ENCODE measurements at places on chromosomes 12 and 14.

DNA sequence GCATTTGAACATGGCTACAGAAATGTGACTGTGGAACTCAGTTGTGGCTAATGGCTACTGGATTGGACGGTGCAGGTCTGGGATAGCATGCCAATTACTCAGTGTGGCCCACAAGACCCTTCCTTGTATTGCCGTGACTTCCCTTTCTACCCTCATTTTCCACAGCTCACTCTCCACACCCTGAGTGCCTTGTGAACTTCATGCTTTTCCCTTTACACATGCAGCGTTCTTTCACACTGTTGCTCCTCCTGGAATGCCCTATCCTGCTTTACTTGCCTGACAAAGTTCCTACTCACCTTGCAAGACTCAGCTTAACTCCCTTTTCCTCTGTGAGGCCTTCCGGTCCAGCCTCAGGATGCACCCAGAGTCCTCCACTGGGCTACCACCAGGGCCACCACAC lies 46.8 kb upstream of the MAX start:
- DNase-seq = no peak

DNA sequence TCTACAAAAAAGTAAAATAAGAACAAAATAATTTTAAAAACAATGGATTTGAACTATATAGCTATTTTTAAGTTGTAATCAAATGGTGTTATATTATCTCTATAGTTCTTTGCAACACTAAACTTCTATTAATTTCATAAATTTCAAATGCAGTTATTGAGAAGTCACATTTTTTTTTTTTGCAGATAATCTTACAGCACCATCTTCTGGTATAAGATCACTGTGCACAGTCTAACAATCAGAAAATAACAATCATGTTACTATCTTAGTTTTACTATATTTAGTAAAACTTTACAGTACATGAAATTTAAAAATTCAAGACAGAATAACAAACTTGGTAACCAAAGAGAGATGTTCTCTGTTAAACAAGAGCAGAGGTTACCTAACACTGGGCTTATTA lies 40.6 kb downstream of the GXYLT1 start:
- DNase-seq = no peak

GRCh38 chr12:50074936-50075807 lies 10.0 kb upstream of the SMARCD1 start:
- peak; percentile 81 for DNase-seq

GRCh38 chr14:93582516-93582915 lies 151.8 kb downstream of the UNC79 start:
- DNase-seq = no peak

GRCh38 chr14:69428289-69428998 lies 30.0 kb downstream of the SLC39A9 start:
- no peak for DNase-seq

GRCh38 chr12:21984375-21984774 lies 43.1 kb upstream of the ABCC9 start:
- DNase-seq = no peak

DNA sequence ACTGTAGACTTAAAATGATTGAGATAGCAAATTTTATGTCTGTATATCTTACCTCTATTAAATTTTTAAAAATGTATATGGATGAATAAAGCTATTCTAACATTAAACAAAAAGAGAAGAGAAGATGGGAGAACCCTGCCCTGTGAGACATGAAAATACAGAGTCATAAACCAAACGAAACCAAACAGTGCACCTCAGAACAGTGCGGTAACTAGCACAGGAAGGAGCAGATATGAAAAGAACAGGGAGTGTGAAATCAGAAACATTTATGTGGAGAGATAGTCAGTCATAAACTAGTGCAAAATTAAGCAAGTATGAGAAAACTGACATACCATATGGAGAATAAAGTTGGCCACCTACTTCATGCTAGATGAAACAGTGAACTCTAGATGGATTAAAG lies 135.1 kb downstream of the ERC1 start:
- no peak for DNase-seq

DNA sequence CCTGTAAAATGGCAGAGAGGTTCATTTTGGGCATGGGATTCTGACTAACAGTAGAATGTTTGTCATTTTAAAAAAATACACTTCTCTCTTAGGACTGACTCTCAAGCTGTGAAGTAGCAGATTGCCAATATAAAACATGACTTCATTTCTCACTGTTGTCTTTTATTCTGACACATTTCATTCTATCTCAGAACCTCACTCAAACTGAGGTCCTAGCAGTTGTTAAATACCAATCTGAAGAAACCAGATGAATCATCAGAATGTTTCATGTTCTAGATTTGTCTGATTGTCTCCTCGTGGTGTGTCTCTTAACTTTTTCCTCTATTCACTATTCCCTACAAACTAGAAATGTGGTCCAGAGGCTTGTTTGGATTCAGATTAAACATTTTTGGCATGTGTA lies 276.5 kb upstream of the NPAS3 start:
- no peak for DNase-seq

GRCh38 chr12:91618281-91618680 lies 435.7 kb upstream of the DCN start:
- no peak for DNase-seq

GRCh38 chr12:85029456-85029855 lies 6.6 kb downstream of the TSPAN19 start:
- no peak for DNase-seq

DNA sequence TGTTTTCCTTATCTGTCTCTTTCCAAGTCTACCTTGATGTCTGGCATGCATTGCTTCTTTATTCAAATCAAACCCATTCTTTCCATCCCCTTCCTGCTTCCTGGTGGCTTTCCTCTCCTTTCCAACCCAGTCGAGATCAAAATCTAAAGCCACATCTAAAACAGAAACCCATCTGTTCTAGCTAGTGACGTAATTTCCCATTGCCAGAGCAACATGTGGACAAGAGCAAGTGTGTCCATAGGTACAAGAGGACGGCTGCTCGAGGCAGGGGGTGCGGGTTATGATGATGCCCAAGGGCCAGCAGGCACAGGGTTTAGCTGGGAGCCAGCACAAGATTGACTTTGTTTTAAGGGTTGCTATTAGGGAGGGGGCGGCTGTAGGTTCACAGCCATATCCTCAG lies 7.0 kb downstream of the KRT80 start:
- no peak for DNase-seq

DNA sequence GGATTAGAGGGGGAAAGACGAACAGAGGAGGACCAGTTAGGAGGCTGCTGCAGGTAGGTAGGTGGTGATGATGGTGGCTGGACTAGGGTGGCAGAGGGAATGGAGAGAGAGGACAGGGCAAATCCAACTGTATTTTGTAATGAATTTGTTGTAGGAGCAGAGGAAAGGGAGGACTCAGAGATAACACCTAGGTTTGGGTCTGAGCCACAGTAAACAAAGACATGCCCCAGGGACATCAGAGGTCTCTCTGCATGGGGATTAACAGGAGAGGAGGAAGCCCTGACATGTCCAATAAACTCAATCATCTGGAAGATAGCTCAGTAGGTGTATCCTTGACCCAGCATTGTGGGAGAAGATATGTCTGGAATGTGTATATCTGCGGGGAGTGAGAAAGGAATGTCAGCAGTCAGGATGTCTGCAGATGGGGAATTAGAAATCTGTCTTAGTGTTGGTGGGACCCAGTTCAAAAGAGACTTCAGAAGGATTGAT lies 4.7 kb upstream of the SLC48A1 start:
- no peak for DNase-seq

- no peak for DNase-seq
Observed at GRCh38 chr14:99382781-99383471, 97.7 kb downstream of the SETD3 start.

- no peak for DNase-seq
Observed at GRCh38 chr14:101849640-101850039, 88.1 kb downstream of the PPP2R5C start.

GRCh38 chr12:13588574-13588973 lies 392.0 kb downstream of the EMP1 start:
- DNase-seq = no peak

DNA sequence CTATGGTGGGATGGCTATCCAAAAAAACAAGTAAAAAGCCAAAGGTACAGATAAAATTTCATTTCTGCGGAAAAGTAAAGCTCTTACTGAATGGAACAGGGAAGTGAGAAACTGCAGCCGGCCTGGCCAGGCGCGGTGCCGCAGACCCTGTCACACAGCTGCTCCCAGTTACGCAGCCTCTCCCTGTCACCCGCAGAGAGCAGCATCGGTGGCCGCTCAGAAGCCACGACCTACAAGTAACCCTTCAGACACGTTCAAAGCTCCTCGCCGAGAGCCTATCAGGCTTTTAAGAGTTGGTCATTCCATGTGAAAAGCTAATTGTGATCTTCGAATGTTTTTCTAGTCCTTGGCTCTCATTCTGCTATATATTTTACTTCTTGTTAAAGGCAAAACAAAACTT lies 11.0 kb upstream of the ANKLE2 start:
- DNase-seq = no peak

- no peak for DNase-seq
Observed at GRCh38 chr14:92525322-92526095, 11.9 kb downstream of the RIN3 start.

- no peak for DNase-seq
Observed at GRCh38 chr12:102570256-102570655, 89.9 kb upstream of the IGF1 start.

GRCh38 chr14:70833884-70834283 lies 24.6 kb upstream of the MAP3K9 start:
- DNase-seq = no peak

GRCh38 chr12:27566159-27566558 lies 42.2 kb downstream of the PPFIBP1 start:
- DNase-seq = no peak

- no peak for DNase-seq
Observed at GRCh38 chr12:26295001-26295400, 99.6 kb downstream of the SSPN start.

DNA sequence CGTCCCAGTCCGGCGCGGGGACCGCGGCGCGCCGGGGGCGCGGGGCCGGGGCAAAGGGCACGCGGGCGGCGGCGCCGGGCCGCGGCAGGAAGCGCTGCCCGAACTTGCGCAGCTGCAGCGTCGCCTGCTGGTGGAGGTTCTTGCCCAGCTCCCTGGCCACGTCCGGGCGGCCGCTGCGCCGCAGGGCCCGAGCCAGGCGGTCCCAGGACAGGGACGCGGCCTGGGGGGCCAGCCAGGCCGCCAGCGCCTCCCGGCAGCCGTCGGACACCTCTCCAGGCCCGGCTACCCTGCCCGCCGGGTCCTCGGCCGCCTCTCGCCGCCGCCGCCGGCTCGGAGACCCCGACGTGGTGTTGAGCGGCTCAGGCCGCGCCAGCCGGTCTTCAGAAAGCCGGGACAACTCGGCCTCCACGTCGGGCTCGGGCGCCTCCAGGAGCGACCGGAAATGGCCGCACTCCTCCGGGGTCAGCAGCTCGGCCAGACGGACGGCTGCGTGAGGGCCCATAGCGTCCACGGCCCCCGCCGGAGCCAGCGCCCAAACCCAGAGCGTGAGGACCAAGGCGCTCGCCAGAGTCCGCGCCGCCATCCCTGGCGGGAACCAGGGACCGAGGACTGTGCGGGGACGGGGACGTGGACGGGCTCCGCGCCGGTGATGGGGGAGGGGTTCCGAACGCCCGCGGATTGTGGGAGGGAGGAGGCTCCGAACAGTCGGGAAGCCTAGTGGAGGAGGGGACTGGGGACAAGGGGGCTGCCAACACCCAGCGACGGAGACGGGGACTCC lies 34.0 kb downstream of the FIGNL2 start:
- peak; percentile 61 for DNase-seq

DNA sequence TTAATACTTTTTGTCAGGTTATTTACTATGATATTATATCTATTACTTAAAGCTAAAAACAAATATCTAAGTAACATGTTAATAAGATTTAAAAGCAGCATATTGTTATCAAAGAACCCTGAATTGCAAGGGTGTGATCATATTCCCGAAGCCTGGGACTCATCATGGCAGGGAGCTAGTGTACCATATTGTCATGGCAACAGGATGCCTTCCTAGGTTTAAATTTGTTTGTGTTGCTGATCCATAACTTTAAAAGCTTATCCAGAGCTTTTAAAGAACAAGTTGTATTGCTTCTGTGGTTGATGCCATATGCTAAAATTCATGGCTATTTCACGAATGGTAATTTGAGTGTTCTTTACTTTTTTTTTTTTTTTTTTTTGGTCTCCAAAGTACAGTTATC lies 500.5 kb downstream of the NAV3 start:
- no peak for DNase-seq

GRCh38 chr14:95520346-95520745 lies 3.9 kb upstream of the SYNE3 start:
- DNase-seq = no peak

Data from activated gamma-delta T cell treated with Interleukin-2 at 50 U/mL for 16 hours (primary cell).